ENCODE measurements at places on chromosomes 5 and 9. TPM values are rescaled to one million over a fixed set of nuclear protein-coding genes. Genes with fewer than 3 reads are reported as not detected.

Gene TEX48
- total RNA-seq: not detected

Gene CD14
- 2.1 TPM for total RNA-seq

Gene TLX3
- not detected for total RNA-seq

Gene LRRTM2
- 0.22 TPM for total RNA-seq

Gene PCDHGA3
- total RNA-seq: not detected

Gene NR4A3
- 42.4 TPM for total RNA-seq

Gene KCNV2
- total RNA-seq: not detected

Gene SLC36A3
- not detected for total RNA-seq

- DNase-seq: peak; percentile 23
- no peaks in the 10 kb centered on the region for H3K27me3 ChIP-seq
- peaks cover 2% of the 10 kb centered on the region for H3K36me3 ChIP-seq
- H3K27ac ChIP-seq: peak overlapping the region; percentile 65
- peak overlapping the region; percentile 84 for H3K4me3 ChIP-seq
Observed at GRCh38 chr9:83956086-83956435, 24.0 kb downstream of the HNRNPK start.

DNA sequence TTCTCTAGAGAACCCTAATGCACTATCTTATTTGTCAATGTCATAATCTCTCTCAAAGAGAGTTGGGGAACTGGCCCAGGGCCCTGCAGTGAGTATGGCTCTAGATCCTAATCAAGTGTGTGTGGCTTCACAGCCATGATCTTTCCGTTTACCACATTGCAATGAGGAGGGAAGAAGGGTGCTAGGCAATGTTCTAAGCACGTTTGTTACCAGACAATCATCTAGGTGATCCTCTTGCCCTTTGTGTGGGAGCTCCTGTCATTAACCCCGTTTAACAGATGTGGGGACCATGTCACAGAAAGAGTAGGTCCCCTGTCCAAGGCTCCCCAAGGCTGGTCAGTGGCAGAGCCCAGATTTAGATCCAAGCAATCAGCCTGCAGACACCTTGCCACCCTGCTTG, 128.2 kb upstream of the IRX4 start:
- no peak for DNase-seq
- no peaks in the 10 kb centered on the region for H3K36me3 ChIP-seq
- H3K4me1 ChIP-seq: no peaks in the 10 kb centered on the region
- H3K4me3 ChIP-seq: no peak overlapping the region
- H3K27me3 ChIP-seq: peaks cover 4% of the 10 kb centered on the region

GRCh38 chr9:73133921-73134407, 17.7 kb upstream of the ANXA1 start:
- no peaks in the 10 kb centered on the region for H3K27me3 ChIP-seq
- no peak overlapping the region for H3K4me3 ChIP-seq
- H3K36me3 ChIP-seq: no peaks in the 10 kb centered on the region

DNA sequence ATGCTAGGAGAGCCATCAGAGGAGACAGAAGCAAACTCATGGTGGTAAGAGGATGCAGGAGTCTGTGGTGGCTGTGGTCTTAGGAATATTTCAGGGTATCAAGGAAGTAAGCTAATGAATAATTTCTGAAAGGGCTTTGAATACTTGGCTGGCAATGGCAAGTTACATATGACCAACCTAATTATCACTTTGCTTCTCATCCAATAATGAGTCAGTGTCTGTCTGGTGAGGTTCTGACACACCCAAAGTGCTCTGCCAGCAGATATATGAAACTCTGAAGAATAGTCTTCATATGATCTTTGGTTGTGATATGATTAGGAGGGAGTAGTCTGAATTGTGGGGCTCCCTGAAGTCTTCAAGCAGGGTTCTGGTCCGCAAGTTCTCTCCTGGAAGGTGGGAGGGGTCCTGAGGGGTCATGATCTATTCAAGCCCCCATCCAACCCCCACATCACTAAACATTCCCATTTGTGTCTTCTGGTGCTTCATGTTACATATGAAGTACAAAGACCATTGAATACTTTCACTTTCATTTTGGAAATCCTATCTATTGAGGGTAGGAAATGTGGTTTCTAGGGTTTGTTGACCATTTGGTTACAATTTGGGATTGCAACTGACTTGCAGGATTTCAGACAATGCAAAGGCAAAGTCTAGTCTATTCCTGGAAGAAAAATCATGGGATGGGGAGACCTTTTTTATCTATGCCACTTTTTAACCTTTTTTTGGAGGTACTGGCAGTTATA, 199.9 kb upstream of the CDKN2B start:
- no peak overlapping the region for H3K27ac ChIP-seq
- peaks cover 6% of the 10 kb centered on the region for H3K4me1 ChIP-seq
- no peaks in the 10 kb centered on the region for H3K36me3 ChIP-seq
- H3K27me3 ChIP-seq: no peaks in the 10 kb centered on the region
- DNase-seq: no peak

GRCh38 chr5:150024346-150024984, 23.9 kb downstream of the HMGXB3 start:
- no peaks in the 10 kb centered on the region for H3K4me1 ChIP-seq
- H3K36me3 ChIP-seq: peaks cover 85% of the 10 kb centered on the region
- no peak for DNase-seq
- H3K4me3 ChIP-seq: no peak overlapping the region

GRCh38 chr5:34598177-34598794, 57.8 kb upstream of the RAI14 start:
- H3K27me3 ChIP-seq: no peaks in the 10 kb centered on the region
- H3K36me3 ChIP-seq: no peaks in the 10 kb centered on the region
- no peaks in the 10 kb centered on the region for H3K4me1 ChIP-seq
- H3K4me3 ChIP-seq: no peak overlapping the region

- H3K27ac ChIP-seq: no peak overlapping the region
- DNase-seq: no peak
- no peaks in the 10 kb centered on the region for H3K4me1 ChIP-seq
- no peaks in the 10 kb centered on the region for H3K27me3 ChIP-seq
- no peak overlapping the region for H3K4me3 ChIP-seq
Observed at GRCh38 chr9:107883496-107884124, 394.0 kb upstream of the KLF4 start.

GRCh38 chr5:88944751-88945531, 62.0 kb upstream of the MEF2C start:
- H3K27me3 ChIP-seq: no peaks in the 10 kb centered on the region
- H3K4me3 ChIP-seq: no peak overlapping the region
- H3K4me1 ChIP-seq: no peaks in the 10 kb centered on the region
- DNase-seq: no peak

GRCh38 chr5:5209510-5210286, 69.6 kb downstream of the ADAMTS16 start:
- H3K36me3 ChIP-seq: no peaks in the 10 kb centered on the region
- H3K4me3 ChIP-seq: no peak overlapping the region
- H3K27me3 ChIP-seq: no peaks in the 10 kb centered on the region
- H3K27ac ChIP-seq: no peak overlapping the region
- no peaks in the 10 kb centered on the region for H3K4me1 ChIP-seq

- H3K27ac ChIP-seq: peak overlapping the region; percentile 48
- H3K27me3 ChIP-seq: no peaks in the 10 kb centered on the region
- no peaks in the 10 kb centered on the region for H3K36me3 ChIP-seq
- H3K4me3 ChIP-seq: no peak overlapping the region
- no peak for DNase-seq
- H3K4me1 ChIP-seq: peaks cover 23% of the 10 kb centered on the region
Observed at GRCh38 chr9:96398582-96399324, 15.2 kb upstream of the SLC35D2 start.

GRCh38 chr9:28234894-28235277, 661.6 kb upstream of the C9orf72 start:
- no peaks in the 10 kb centered on the region for H3K27me3 ChIP-seq
- no peak for DNase-seq
- no peak overlapping the region for H3K4me3 ChIP-seq
- no peaks in the 10 kb centered on the region for H3K4me1 ChIP-seq

- DNase-seq: no peak
- no peaks in the 10 kb centered on the region for H3K4me1 ChIP-seq
- H3K27ac ChIP-seq: no peak overlapping the region
- no peaks in the 10 kb centered on the region for H3K36me3 ChIP-seq
- peaks cover 25% of the 10 kb centered on the region for H3K27me3 ChIP-seq
Observed at GRCh38 chr5:114362197-114362976, 517 bp downstream of the KCNN2 start.

DNA sequence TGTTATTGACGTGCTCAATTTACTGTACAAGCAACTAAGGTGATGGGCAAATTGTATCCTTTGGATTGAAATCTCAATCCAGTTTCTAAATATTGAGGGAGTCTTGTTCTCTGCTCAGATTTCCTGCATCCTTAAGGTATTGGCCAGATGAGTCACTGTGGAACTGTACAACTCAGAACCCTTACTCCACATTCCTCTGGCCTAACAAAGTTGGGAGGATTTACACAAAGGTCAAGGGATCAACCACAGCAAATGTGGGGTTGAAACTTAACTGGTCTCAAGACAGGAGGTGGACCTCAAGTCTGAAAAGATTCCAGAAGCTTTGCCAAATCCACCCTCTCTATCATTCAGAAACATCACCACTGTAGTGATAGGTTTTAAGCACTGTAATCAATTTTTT, 81.5 kb upstream of the AGXT2 start:
- H3K27ac ChIP-seq: no peak overlapping the region
- H3K4me1 ChIP-seq: peaks cover 12% of the 10 kb centered on the region
- no peak for DNase-seq

GRCh38 chr5:137792303-137792702, 38.1 kb upstream of the HNRNPA0 start:
- no peaks in the 10 kb centered on the region for H3K4me1 ChIP-seq
- no peaks in the 10 kb centered on the region for H3K27me3 ChIP-seq
- no peak overlapping the region for H3K27ac ChIP-seq
- H3K36me3 ChIP-seq: no peaks in the 10 kb centered on the region

GRCh38 chr5:65185468-65185867, 296.3 kb downstream of the ADAMTS6 start:
- H3K27me3 ChIP-seq: no peaks in the 10 kb centered on the region
- no peak for DNase-seq
- no peaks in the 10 kb centered on the region for H3K36me3 ChIP-seq
- no peaks in the 10 kb centered on the region for H3K4me1 ChIP-seq
- no peak overlapping the region for H3K4me3 ChIP-seq
- no peak overlapping the region for H3K27ac ChIP-seq

DNA sequence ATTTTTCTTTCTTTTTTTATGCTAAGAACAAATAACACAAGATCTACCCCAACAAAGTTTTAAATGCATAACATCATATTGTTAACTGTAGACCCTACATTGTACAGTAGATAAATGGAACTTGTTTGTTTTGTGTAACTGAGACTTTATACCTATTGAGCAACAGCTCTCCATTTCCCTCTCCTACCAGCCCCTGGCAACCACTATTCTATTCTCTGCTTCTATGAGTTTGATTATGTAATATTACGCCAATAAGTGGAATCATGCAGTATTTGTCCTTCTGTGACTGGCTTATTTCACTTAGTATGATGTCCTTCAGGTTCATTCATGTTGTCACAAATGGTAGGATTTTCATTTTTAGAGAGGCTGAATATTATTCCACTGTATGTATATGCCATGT, 308.2 kb upstream of the PRR16 start:
- H3K4me1 ChIP-seq: no peaks in the 10 kb centered on the region
- no peaks in the 10 kb centered on the region for H3K36me3 ChIP-seq
- no peak overlapping the region for H3K4me3 ChIP-seq
- DNase-seq: no peak

GRCh38 chr5:176904276-176904675, 5.1 kb upstream of the HK3 start:
- H3K27ac ChIP-seq: no peak overlapping the region
- no peaks in the 10 kb centered on the region for H3K27me3 ChIP-seq
- H3K36me3 ChIP-seq: peaks cover 62% of the 10 kb centered on the region
- H3K4me1 ChIP-seq: peaks cover 13% of the 10 kb centered on the region
- no peak overlapping the region for H3K4me3 ChIP-seq
- no peak for DNase-seq

GRCh38 chr9:115413766-115414382, 295.9 kb upstream of the TNC start:
- H3K27me3 ChIP-seq: no peaks in the 10 kb centered on the region
- no peaks in the 10 kb centered on the region for H3K36me3 ChIP-seq
- H3K4me3 ChIP-seq: no peak overlapping the region
- no peak overlapping the region for H3K27ac ChIP-seq
- no peaks in the 10 kb centered on the region for H3K4me1 ChIP-seq
- DNase-seq: no peak

DNA sequence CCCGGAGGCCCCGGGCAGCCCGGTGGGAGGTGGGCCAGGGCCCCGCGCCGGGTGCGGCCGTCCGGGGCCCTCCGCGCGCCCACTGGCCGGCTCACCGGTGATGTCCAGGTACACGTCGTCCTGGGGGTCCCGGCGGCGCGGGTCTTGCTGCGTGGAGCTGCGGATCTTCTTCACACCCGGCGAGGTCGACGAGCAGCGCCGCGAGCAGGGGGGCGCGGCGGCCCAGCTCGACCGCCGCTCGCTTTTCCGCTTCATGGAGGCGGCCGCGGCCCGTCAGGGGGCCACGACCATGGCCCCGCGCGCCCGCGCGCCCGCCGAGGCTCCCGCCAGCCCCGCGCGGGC, 548 bp downstream of the CDC14B start:
- H3K27ac ChIP-seq: no peak overlapping the region
- H3K4me1 ChIP-seq: peaks cover 15% of the 10 kb centered on the region
- peaks cover 32% of the 10 kb centered on the region for H3K27me3 ChIP-seq
- no peak for DNase-seq
- no peaks in the 10 kb centered on the region for H3K36me3 ChIP-seq

GRCh38 chr9:38727497-38728001, 7.6 kb upstream of the FAM240B start:
- H3K27ac ChIP-seq: no peak overlapping the region
- H3K27me3 ChIP-seq: no peaks in the 10 kb centered on the region
- no peak for DNase-seq
- no peaks in the 10 kb centered on the region for H3K4me1 ChIP-seq

DNA sequence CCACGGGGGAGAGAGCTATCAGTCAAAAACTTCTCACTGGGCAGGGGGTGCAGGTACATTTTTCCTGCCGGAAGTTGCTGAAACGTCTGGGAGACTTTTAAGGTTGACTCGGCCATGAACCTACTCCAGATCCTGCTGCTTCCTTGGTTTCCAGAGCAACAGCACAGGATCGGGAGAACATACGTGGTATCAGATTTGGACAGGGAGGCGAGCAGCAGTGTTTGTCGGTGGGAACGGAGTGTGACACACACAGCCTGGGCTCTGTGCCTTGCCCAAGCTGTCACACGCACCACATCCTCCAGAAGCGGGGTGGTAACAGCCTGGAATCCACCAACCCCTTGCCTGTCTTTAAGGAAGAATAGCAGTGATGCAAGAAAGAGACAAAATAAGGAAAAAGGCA, 276.5 kb downstream of the SLIT3 start:
- H3K4me1 ChIP-seq: no peaks in the 10 kb centered on the region
- no peak overlapping the region for H3K27ac ChIP-seq
- H3K36me3 ChIP-seq: no peaks in the 10 kb centered on the region
- H3K4me3 ChIP-seq: no peak overlapping the region
- H3K27me3 ChIP-seq: peaks cover 3% of the 10 kb centered on the region

- DNase-seq: no peak
- H3K27ac ChIP-seq: no peak overlapping the region
- H3K36me3 ChIP-seq: no peaks in the 10 kb centered on the region
- no peaks in the 10 kb centered on the region for H3K27me3 ChIP-seq
- no peak overlapping the region for H3K4me3 ChIP-seq
Observed at GRCh38 chr5:69156456-69156855, 10.5 kb upstream of the CCNB1 start.

GRCh38 chr5:32138839-32139493, 35.2 kb downstream of the GOLPH3 start:
- H3K27ac ChIP-seq: no peak overlapping the region
- peak; percentile 23 for DNase-seq
- H3K27me3 ChIP-seq: no peaks in the 10 kb centered on the region
- H3K4me1 ChIP-seq: peaks cover 5% of the 10 kb centered on the region
- H3K36me3 ChIP-seq: peaks cover 29% of the 10 kb centered on the region
- no peak overlapping the region for H3K4me3 ChIP-seq

GRCh38 chr5:180670586-180671359, 21.4 kb upstream of the FLT4 start:
- no peaks in the 10 kb centered on the region for H3K36me3 ChIP-seq
- DNase-seq: no peak
- peaks cover 6% of the 10 kb centered on the region for H3K27me3 ChIP-seq
